ENCODE measurements at places on chromosomes 3 and 15.

- no peak for DNase-seq
These were observed 8.1 kb downstream of the WNT7A start for GRCh38 chr3:13871791-13872190.

DNA sequence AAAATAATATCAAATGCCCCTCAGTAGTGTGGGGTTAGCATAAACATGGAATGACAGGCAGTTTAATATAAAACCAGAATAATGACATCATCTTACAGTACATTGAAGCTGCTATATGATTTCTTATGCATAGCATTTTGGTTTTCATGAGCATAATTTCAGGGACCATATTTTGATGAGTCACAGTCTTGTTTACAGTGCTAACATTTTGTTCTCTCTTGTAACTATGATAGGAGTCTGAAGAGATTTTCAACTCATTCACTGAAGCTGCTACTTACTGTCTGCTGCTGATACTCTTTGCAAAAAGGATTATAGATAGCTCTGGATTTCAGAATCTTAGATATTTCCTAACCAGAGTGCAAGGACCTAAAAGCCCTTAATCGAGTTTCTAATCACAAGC lies 92.6 kb upstream of the CCDC54 start:
- no peak for DNase-seq

- DNase-seq: no peak
These were observed 27.8 kb downstream of the CHP1 start for GRCh38 chr15:41258750-41259471.

- no peak for DNase-seq
These were observed 6.1 kb downstream of the ATG3 start for GRCh38 chr3:112555535-112556170.

GRCh38 chr3:60555686-60556354 lies 695.4 kb downstream of the FHIT start:
- no peak for DNase-seq

- no peak for DNase-seq
These were observed 63.6 kb downstream of the ZNF621 start for GRCh38 chr3:40588406-40588805.
